ENCODE measurements at places on chromosomes 7 and 10. TPM values are rescaled to one million over a fixed set of nuclear protein-coding genes. Genes with fewer than 3 reads are reported as not detected.

ITPRID1 gene
- total RNA-seq: not detected

FOXI2 gene
- total RNA-seq: not detected

LIPN gene
- total RNA-seq: not detected

ZNF488 gene
- not detected for total RNA-seq

ARHGEF35 gene
- 3.5 TPM for total RNA-seq

PLXDC2 gene
- not detected for total RNA-seq

ABCB1 gene
- 1.4 TPM for total RNA-seq

AKR1C4 gene
- not detected for total RNA-seq

FEZF1 gene
- total RNA-seq: not detected

CUL2 gene
- 50.2 TPM for total RNA-seq

RNF133 gene
- total RNA-seq: not detected

WNT8B gene
- total RNA-seq: 0.43 TPM

GRM3 gene
- not detected for total RNA-seq

TMEM213 gene
- total RNA-seq: not detected

GIMAP6 gene
- total RNA-seq: 35.8 TPM

LEP gene
- not detected for total RNA-seq

DGKB gene
- total RNA-seq: not detected

OIT3 gene
- not detected for total RNA-seq

EEPD1 gene
- total RNA-seq: 0.61 TPM

DNAJC12 gene
- 23.8 TPM for total RNA-seq

BMPR1A gene
- 10.5 TPM for total RNA-seq

CPN1 gene
- not detected for total RNA-seq

KCND2 gene
- total RNA-seq: not detected

CALML5 gene
- not detected for total RNA-seq

NT5C2 gene
- total RNA-seq: 51.8 TPM

SPAG6 gene
- total RNA-seq: not detected

TFEC gene
- not detected for total RNA-seq

FAM20C gene
- 0.88 TPM for total RNA-seq

HOXA4 gene
- total RNA-seq: not detected

GRIFIN gene
- not detected for total RNA-seq

HEPACAM2 gene
- not detected for total RNA-seq

CRYGN gene
- not detected for total RNA-seq

TMEM184A gene
- not detected for total RNA-seq

MYL7 gene
- not detected for total RNA-seq

MRPS24 gene
- total RNA-seq: 119 TPM

TRRAP gene
- 65.1 TPM for total RNA-seq

LBX1 gene
- total RNA-seq: not detected

STAG3 gene
- total RNA-seq: 23.7 TPM

LLCFC1 gene
- not detected for total RNA-seq

SLC26A5 gene
- not detected for total RNA-seq

OR2A12 gene
- not detected for total RNA-seq

All from activated CD4-positive, alpha-beta T cell treated with anti-CD3 and anti-CD28 coated beads, Interleukin-2, amount 10 ng/mL, durations not matched to agents 24 days and 14 days (primary cell).